ENCODE measurements at places on chromosomes 7 and 10.

- peak; percentile 25 for DNase-seq
Measured at GRCh38 chr10:88064608-88065382, 201.4 kb downstream of the PTEN start.

- peak; percentile 87 for DNase-seq
Measured at GRCh38 chr7:4883372-4884144, at the start of gene RADIL. RADIL (minus strand) TSS chr7:4883716; CDS start chr7:4878139, 5,577 bp downstream.

DNA sequence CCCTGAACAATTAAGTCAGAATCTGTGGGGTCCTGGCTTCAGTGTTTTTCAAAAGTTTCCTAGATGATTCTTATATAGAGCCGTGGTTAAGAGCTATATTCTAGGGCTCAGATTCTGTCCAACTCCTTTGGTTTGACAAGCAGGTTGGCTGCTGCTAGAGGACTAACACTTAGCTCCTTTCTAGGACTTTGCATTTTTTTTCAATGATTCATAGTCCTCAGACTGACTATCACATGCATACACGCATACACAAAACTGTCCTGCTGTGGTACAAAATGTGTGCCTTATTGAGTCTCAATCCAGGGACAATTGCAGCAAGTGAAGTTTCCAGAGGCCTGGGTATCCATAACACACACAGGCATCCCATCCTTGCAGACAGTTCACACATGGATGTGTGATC lies 392.0 kb downstream of the NRG3 start:
- DNase-seq, result no peak

DNA sequence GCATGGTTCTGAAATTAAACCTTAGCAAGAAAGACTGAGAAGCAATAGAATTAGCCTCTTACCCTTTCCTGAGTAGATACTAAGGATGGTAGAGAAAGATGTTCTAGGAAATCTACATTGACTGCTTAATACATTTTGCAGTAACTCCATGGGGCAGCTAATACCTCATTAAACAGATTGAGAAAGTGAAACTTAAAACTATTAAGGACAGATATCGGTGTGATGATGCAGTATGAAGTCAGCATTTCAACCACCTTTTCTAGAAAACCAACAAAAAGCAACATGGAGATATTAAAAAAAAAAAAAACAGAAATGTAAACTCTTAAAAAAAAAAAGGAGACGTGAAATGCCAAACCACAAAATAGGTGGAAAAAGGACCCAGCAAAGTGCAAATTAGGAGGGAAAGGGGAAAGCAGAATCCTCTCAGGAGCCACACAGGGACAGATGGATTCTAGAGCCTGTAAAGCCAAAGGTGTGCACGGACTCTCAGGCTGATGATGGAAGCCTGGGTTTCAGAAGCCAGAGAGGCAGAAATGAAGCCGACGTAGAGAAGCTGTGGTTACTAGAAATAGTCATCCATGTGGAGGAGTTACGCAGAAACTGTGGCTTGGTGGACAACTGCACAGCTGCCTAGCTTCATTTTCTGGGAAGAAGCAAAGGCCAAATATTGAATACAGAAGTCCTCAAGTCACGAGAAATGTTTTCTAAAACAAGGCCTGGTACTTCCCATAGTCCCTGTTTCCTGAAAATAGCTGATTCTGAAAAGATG lies 38.1 kb upstream of the GPR141 start:
- no peak for DNase-seq

GRCh38 chr10:131784363-131785120 lies 116.3 kb upstream of the PPP2R2D start:
- DNase-seq, result no peak

- DNase-seq, result no peak
Measured at GRCh38 chr7:117830422-117830954, 42.8 kb downstream of the CTTNBP2 start.

GRCh38 chr10:103295374-103296015 lies 18.6 kb downstream of the INA start:
- DNase-seq, result no peak

DNA sequence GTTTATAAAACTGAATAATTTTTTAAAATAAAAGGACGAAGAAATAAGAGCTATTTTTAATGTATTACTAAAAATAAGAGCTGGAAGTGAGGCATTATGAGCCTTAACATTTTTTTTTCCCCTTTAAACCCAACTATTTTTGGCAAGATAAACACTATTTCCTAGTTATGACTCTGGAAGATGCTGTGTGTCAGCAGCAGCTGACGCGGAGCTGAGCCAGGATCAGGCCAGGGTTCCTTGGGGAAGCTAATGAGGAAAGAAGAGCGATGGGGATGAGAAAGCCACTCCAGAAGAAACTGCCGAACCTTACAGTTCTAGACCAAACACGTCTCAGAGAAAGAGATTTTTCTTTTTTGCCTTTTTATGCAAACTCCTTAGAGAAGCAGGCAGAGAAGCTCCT lies 85.9 kb downstream of the USP6NL start:
- no peak for DNase-seq

GRCh38 chr10:22643775-22644174 lies 70.6 kb downstream of the PIP4K2A start:
- no peak for DNase-seq

DNA sequence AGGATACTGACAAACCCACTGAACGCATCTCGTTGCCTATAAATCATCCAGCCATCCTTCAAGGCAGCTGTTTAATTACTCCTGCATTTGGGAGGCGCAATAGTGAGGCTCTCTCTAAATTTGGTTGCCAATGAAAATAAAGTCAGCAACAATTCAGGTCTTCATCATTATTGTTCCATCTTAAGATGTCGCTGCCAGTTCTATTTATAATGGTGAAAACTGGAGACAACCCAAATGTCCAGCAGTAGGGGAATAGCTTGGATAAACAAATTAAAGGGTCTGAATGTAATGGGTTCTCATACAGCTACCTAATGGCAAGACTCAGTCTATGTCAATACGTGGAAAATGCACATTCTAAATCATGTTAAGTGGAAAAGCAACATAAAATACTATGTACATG lies 120.1 kb upstream of the PLXNA4 start:
- DNase-seq, result no peak

DNA sequence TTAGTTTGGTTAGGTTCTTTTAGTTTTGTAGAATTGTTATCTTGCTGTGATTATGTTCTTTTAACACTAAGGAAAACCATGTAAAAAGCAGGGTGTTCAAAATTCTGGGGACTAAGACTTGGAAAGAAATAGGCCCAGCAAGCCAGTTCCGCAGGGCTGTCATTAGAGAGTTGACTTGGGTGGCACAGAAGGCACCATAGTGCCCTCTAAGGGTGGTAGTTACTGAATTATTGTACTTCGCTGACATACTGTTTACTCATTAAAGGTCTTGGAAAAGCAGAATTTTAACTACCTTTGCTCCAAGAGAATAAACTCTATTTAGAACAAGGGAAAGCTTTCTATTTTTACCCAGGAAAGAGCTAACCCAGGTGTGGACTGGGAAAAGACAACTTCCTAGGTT lies 86.5 kb downstream of the OTUD1 start:
- no peak for DNase-seq

DNA sequence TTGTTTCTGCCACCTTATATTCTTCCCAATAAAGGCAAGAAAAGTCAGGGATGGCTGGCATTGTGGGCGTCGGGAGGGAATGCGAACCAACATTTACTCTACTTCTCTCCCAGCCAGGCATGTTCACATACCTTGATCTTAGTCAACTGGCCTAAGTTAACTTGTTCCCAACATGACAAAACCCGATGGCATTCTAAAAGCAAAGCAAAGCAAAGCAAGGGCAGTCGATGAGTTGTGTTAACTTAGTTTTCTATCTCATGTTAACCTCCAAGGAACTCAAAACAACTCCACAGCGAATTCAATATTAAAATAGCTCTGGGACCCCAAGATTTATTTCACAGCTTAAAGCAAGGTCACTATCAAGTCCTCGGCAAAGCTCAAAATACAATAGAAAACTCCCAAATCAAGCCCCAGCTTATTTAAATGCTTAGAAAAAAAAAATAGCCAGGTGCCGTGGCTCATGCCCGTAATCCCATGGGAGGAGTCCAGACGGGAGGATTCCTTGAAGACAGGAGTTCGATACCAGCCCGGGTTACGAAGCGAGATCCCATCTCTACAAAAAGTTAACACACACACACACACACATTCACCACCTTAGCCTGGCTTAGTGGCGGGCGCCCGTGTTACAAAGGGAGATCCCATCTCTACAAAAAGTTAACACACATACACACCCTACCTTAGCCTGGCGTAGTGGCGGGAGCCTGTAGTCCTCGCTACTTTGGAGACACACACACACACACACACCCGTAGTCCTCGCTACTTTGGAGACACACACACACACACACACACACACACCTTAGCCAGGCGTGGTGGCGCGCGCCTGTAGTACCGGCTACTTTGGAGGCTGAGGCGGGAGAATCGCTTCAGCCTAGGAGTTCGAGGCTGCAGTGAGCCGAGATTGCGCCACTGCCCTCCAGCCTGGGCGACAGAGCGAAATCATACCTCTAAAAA lies 901 bp upstream of the CCNY start:
- DNase-seq, result peak; percentile 36

- DNase-seq, result no peak
Measured at GRCh38 chr10:22473459-22473858, 128.2 kb downstream of the SPAG6 start.

DNA sequence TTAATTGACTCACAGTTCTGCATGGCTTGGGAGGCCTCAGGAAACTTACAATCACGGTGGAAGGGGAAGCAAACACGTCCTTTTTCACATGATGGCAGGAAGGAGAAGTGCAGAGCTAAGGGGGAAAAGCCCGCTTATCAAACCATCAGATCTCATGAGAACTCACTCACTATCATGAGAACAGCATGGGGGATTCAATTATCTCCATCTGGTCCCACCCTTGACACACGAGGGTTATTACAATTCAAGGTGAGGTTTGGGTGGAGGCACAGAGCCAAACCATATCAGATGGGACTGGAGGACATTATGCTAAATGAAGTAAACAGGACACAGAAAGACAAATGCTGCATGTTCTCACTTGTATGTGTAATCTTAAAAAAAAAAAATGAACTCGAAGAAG lies 141.4 kb upstream of the HABP2 start:
- no peak for DNase-seq

GRCh38 chr10:1297566-1298301 lies 241.5 kb downstream of the WDR37 start:
- DNase-seq, result no peak

GRCh38 chr10:75472685-75473084 lies 41.3 kb downstream of the LRMDA start:
- no peak for DNase-seq

GRCh38 chr10:34141032-34141680 lies 673.9 kb downstream of the PARD3 start:
- DNase-seq, result no peak

DNA sequence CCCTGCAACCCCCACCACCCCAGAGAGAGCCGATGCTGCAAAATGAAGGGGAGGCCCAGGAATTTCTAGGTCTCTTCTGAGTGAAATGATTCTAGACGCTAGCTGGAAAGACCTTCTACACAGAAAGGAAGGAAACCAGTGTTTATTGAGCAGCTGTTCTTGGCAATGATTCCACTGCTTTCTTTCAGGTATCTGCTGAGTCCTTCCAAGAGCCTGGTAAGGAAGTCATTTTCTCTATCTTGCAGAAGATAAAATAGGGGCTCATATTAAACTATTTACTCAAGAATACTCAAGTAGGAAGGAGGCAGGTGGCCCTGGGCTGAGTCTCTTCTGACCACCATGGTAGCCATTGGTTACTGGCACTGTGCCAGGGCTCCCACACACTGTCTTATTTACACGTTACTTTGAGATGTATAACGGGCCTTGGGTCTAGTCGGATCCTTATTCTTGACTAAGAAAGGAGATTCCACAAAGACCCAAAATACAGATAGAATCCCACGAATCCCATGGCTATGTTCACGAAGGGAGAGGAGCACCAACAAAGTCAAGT lies 112.1 kb downstream of the GALNT11 start:
- no peak for DNase-seq

GRCh38 chr7:28808796-28809533 lies 149.2 kb downstream of the TRIL start:
- DNase-seq, result no peak

DNA sequence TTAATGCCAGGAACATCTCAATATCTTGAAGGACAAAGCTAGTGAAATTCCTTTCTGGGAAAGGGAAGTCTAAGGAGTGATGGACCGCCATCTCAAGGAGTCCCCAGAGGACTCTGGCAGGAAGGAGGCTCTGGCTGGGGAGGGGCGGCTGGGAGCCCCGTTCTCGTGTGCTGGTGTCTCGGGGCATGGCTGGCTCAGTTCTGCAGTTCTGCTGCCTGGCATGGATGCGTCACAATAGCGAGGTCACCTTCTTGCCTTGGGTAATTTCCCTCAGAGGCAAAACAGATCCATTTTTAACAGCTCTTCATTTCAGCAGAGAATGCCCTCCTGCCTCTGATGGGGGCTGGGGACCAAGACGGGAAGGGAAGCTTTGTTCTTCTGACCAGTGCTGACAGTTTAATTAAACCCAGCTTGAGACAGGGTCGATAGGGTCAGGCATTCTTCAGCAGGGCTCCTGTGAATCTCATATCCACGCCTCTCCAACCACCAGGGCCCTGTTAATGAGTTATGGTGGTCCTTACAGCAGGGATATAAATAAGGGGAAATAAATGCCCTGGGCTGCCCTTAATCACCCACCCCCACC lies 35.7 kb downstream of the SLIT1 start:
- DNase-seq, result no peak

- no peak for DNase-seq
Measured at GRCh38 chr7:63080831-63081230, 917.8 kb upstream of the ZNF722 start.

GRCh38 chr7:152115021-152115718 lies 89.7 kb downstream of the GALNT11 start:
- DNase-seq, result no peak

DNA sequence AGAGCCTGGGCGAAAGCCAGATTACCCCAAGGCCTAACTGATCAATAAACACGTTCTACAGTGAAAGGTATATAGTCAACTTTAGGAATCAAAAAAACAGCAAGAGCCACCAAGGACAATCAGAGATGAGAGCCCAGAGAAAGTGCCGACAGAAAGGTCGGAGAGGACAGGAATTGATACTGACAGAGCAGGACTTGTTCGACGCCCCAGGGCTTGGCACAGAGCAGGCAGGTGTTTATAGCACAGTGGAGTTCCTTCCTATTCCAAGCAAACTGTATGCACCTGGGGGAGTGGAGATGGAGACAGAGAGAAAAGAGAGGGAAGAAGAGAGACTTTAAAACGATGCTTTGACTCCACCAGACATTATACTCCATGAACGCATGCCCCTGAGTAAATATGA lies 39.5 kb downstream of the PPP1R3C start:
- no peak for DNase-seq

Data from activated naive CD4-positive, alpha-beta T cell treated with anti-CD3 and anti-CD28 coated beads, Interleukin-2, amount 50 U/mL, for 16 hours (primary cell).